ENCODE measurements at places on chromosomes 12 and 14.

GRCh38 chr12:48145981-48146380 lies 11.3 kb downstream of the ASB8 start:
- DNase-seq, result no peak

DNA sequence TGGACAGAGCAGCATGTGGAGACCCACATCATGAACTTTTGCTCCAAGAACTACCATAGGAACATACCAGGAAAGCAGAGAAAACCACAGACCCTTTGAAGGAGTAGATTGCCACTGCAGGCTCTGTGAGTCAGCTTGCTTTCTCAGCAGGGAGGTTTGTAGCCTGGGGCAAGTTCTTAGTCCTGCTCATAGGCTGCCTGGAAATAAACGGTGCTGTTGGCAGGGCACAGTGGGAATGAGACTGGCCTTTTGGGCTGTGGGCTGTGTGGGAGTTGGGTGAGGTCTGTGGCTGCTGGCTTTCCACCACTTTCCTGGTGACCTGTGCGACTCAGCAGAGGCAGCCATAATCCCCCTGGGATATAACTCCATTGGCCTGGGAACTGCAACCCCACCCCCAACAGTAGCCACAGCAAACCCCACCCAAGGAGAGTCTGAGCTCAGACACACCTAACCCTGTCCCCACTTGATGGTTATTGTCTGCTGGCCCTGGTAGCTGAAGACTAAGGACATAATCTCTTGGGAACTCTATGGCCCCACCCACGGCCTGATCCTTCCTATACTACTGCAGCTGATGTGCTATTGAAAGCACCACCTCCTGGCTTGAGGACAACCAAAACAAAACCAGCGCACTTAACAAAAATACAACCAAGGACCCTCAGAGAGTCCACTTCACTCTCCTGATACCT lies 192.1 kb upstream of the GARIN6 start:
- no peak for DNase-seq

- DNase-seq, result no peak
Measured at GRCh38 chr12:106033161-106033675, 105.5 kb downstream of the NUAK1 start.

- DNase-seq, result no peak
Measured at GRCh38 chr12:106764220-106764619, 10.3 kb upstream of the RIC8B start.

GRCh38 chr12:5518584-5519365 lies 86.9 kb downstream of the NTF3 start:
- no peak for DNase-seq

GRCh38 chr14:23572524-23572828 lies 4.9 kb upstream of the AP1G2 start:
- no peak for DNase-seq
